Left renal cortex interstitium (tissue), 4 donors: ENCODE measurements at places on chromosomes 16 and 17. TPM values are rescaled to one million over a fixed set of nuclear protein-coding genes. Genes with fewer than 3 reads are reported as not detected.

GRCh38 chr17:9488556-9488955, 87.1 kb downstream of the STX8 start:
- DNase-seq: no peak

GRCh38 chr17:10059684-10060211, 138.7 kb downstream of the GAS7 start:
- DNase-seq: no peak

GRCh38 chr16:2675714-2676113, 6.6 kb upstream of the KCTD5 start:
- no peak for DNase-seq

GRCh38 chr16:55482056-55482455, 3.1 kb downstream of the MMP2 start:
- no peak for DNase-seq

- DNase-seq: no peak
Measured at GRCh38 chr17:13476720-13477119, 125.0 kb downstream of the HS3ST3A1 start.

DNA sequence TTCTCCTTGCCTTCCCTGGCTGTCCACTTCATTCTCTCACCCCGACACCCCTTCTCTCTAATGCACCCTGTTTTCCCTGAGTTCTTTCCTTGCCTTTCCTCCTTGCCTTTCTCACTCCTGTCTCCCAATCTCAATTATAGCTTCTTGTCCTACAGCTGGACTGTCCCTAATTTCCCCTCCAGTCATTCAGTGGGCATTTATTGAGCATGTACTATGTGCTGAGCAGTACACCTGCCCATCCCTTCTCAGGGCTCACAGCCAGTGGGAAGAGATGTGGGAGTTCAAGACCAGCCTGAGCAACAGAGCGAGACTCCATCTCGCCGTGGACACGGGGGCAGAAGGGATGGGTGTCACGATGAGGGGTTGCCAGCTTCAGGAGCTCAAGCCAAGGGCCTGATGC, 5.8 kb downstream of the ATP2A1 start:
- DNase-seq: no peak

- no peak for DNase-seq
Measured at GRCh38 chr17:27473748-27474609, 17.7 kb downstream of the KSR1 start.

DNA sequence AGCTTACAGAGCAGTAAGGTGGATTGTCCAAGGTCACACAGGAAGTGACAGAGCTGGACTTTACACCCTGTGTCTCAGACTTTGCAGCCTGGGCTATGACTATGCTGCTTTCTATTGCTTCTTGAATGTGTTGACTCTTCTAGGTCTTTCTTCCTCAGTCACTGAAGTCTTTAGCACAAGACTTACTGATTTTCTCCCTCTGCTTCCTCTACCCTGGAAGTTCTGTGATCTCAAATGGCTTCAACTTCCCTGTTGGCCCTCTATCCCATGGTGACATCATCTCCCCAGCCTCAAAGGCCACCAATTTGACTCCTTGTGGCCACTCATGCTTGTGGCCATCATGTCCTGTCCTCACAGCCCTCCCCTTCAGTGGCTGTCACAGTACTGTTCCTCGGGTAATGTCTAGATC, 181.3 kb downstream of the HS3ST3A1 start:
- no peak for DNase-seq

DNA sequence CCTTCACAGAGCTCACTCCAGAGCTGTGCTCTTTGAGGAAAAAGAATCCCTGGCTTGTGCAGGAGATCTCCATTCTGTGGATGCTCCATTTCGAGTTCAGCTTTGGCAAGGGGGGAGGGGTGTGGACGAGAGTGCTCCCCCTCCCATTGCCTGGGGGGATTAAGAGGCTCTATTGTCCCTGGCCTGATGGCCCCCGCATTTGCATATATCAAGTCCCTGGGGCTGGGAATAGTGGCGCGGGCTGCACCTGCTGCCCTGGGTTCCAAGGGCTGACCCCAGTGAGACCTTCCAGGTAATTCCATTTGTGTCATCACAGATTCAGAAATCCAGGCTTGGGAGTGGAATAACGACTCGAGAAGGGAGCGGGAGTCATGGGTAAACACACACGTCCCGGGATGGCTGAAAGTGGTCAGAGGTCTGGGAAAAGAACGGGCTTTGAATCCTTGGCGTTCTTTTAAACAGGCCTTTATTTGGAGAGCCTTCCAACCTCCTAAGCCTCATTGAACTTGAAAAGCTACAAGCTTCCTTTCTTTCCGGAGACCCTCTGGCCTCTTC, 479.3 kb downstream of the HS3ST3B1 start:
- DNase-seq: no peak

DNA sequence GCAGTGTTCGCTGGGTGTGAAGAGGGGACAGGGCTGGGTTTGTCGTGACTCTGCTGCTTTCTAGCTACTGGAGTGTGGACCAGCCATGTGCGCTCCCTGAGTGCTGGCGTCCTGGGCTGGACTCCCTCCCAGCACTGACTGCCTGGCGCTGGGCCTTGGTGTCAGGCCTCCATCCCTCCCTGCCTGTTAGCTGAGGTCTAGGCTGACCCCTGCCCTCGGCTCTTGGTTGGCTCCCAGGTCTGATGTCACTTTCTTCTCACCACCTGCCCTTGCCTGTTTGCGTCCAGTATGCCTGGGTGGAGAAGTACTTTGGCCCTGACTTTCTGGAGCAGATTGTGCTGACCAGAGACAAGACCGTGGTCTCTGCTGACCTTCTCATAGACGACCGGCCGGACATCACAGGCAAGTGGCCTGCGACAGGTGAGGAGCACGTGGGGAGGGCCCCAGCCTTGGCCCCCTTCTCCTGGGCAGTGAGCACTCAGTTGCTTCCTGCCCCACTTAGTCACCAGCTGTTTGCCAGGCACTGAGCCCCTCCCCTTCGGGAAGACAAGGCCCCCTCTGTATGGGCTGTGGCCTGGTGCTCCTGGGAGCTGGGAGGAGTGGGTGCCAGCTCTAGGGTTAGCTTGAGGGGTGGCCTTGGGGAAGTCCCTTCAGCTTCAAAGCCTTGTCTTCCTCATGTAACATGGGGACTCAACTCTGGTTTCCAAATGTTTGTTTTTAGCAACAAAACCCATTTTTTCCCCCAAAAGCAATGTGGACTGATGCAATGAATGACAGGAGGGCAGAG, 41.5 kb downstream of the NT5M start:
- DNase-seq: no peak

DNA sequence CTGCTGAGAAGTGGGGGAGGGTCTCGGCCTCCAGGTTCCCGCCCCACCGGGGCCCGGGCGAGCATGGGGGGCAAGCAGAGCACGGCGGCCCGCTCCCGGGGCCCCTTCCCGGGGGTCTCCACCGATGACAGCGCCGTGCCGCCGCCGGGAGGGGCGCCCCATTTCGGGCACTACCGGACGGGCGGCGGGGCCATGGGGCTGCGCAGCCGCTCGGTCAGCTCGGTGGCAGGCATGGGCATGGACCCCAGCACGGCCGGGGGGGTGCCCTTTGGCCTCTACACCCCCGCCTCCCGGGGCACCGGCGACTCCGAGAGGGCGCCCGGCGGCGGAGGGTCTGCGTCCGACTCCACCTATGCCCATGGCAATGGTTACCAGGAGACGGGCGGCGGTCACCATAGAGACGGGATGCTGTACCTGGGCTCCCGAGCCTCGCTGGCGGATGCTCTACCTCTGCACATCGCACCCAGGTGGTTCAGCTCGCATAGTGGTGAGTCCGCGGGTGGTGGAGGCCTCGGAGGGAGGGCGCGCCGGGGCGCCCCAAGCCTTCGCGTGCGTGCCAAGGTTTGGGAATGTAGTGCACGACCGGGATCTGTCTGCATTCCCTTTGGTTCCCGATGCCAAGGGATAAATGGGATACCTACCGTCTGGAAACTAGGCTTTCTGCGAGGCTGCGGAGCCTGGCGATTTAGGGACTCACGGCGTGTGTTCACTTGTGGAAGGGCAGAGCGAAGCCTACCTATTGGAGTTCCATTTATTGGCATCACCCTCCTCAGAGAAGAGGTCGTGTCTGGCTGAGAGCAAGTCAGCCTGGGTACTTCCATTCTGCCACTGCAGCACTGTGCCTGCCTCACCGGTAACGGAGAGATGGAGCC, 1.0 kb downstream of the ZNRF1 start:
- DNase-seq: no peak

The PPP1R1B gene
- 14.3 TPM for polyA plus RNA-seq

GRCh38 chr16:21566891-21567414, 32.4 kb upstream of the METTL9 start:
- DNase-seq: no peak

GRCh38 chr16:88936008-88936555, 40.9 kb downstream of the CBFA2T3 start:
- no peak for DNase-seq

The FOXC2 gene
- 52.5 TPM for polyA plus RNA-seq

DNA sequence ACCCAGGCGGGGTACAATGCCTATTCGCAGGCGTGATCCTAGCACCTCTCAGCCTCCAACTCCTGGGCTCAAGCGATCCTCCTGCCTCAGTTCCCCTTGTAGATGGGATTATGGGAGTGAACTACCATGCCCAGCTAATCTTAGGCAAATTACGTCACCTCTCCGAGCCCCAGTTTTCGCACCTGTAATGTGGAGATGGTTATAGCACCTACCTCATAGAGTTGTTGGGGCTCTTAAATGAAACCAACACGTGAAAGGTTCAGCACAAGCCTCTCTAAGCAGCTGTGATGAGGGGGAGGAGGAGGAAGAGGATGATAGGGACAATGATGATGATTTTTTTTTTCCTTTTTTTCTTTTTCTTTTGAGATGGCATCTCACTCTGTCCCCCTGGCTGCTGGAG, 59.9 kb downstream of the ABR start:
- DNase-seq: no peak

DNA sequence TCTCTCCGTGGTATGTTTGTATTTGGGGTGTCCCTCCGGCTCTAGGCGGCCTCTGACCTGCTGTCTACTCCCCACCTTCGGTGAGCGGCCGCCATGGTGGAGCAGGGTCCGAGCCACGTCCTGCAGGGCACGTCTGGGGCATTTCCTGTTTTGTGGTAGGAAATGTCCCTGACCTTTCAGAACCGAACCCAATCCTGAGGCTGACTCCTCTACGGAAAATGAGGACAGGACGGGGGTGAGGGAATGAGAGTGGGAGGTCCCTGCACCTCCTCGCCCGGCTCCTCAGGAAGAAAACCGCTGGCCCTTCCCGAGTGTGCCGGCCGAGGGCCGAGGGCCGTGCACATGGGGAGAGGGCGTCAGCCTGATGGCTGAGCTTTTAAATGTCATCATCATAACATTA, 45.8 kb downstream of the WDR45B start:
- DNase-seq: no peak

- DNase-seq: no peak
Measured at GRCh38 chr16:58455750-58456149, 44.2 kb upstream of the NDRG4 start.

- no peak for DNase-seq
Measured at GRCh38 chr17:13378361-13378760, 223.4 kb downstream of the HS3ST3A1 start.

GRCh38 chr16:82260212-82260795, 90.3 kb upstream of the MPHOSPH6 start:
- DNase-seq: no peak

DNA sequence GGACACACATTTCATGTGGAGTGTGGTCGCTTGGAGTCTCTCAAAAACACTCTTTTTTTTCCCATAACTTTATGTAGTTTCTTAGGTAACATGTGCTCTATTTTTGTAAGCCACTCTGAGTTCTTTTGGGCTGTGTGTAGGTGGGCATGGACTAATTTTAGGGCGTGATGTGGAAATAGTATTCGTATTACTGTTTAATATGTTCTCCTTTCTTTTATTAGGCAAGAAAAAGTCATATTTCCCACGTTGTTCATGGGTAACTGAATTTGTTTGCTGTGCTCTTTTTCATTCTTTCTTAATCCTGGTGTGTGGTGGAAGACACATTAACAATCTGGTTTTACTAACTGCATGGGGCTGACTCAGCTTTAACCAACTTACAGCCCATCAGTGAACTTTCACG, 27.4 kb downstream of the NDEL1 start:
- no peak for DNase-seq

DNA sequence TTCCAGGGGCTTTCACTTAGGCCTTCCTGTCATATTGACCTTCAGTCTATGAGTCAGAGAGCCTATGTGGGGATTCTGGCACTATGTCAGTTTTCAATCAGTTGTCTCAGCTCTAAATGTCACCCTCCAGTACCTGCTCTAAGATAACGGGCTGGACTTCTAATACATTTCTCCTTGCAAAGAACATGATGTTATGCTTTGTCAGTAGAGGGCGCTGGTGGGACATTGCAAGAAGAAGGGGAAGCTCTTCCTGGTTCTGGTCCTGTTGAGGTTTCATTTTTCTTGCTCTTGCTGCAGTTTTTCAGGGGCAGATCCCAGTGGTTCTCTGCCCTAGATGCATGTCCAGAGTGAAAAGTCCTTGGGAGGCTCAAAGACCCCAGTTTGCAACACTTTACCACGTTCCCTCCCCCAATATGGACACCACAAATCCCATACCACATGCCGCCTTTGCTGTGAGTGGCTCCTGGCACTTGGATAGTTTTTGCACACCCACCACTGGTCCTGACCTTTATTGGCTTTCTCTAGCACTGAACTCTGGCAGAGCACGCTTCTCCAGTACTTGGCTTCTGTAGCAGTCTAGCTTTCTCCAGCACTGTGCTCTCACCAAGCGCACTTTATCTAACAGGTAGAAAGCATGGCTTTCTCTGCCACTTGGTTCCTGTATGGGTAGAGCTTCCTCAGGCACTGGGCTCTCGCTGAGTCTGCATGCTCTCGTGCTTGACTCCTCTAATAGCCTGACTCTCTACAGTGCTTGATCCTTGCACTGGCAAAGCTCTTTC, 49.0 kb downstream of the BCL7C start:
- DNase-seq: peak; percentile 41

GRCh38 chr16:885391-885790, 84.9 kb upstream of the GNG13 start:
- DNase-seq: no peak

DNA sequence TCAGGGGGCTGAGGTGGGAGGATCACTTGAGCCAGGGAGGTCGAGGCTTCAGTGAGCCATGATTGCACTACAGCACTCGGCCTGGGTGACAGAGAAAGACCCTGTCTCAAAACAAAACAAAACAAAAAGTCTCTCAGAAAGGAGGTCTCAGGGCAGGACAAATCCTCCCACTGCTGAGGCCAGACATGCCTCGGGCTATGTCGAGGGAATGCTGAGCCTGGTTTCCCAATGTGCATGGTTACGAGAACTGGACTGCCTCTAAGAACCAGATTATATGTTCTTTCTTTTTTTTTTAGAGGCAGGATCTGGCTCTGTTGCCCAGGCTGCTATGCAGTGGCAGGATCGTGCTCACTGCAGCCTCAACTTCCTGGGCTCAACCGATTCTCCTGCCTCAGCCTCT, 27.6 kb downstream of the TRAP1 start:
- no peak for DNase-seq

The NPIPA7 gene
- polyA plus RNA-seq: 12.7 TPM

GRCh38 chr17:83190004-83190385, 110.6 kb downstream of the METRNL start:
- no peak for DNase-seq

DNA sequence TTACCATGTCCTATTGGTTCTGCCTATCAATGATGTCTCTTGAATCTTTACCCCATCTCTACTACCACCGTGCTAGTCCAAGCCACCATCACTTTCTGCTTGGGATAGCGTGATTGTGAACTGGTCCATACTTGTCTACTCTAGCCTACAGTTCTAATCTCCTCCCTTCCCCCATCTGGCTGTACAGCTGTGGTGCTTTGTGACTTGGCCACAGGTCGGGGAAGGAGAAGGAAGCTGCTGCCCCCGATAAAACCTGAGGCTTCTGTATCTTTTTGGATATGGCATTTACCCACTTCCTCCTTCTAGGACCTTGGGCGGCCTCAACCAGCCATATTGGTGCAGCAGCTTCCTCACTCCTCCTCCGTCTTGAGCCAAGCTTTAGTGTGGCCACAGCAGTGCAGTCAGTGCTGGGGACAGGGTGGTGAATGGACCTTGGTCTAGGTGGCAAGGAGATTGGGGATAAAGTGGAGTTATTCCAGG, 314 bp upstream of the ITGA2B start:
- no peak for DNase-seq

The C1QTNF1 gene
- polyA plus RNA-seq: 3.1 TPM
